ENCODE measurements at places on chromosomes 1 and 21.

GRCh38 chr1:20604678-20605077 is 15.8 kb downstream of the CDA start:
- no peak for DNase-seq

DNA sequence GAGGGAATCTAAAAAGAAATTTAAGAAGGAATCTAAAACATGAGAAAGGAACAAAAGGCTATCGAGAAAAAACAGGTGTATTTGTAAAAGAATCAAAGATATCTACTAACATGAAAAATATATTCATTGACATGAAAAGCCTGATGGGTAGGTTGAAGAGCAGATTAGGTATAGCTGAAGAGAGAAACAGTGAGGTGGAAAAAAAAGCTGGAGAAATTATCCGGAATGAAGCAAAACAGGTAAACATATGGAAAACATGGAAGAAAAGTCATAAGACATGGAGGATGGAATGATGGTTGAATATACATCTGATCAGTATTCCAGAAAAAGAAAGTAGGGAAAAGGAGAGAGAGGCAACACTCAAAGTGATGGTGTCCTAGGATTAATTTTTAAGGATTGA is 9.6 kb downstream of the EVA1C start:
- no peak for DNase-seq

DNA sequence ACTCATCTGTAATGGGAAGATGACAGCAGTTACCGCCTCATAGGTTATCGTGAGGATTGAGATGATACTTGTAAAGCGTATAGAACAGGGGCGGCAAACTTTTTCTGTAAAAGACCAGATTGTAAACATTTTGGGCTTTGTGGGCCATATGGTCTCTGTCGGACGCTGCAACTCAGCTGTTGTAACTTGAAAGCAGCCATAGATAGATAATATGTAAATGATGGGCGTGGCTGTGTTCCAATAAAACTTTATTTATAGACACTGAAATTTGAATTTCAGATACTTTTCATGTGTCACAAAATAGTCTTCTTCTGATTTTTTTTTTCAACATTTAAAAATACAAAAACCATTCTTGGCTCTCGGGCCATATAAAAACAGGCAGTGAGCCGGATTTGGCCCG is 15.8 kb downstream of the ACTL8 start:
- DNase-seq = no peak

GRCh38 chr1:2525920-2526823 is at the start of gene PANK4:
Gene PANK4 (minus strand): TSS chr1:2526596. CDS start chr1:2526587, 9 bp downstream.
- peak; percentile 78 for DNase-seq

GRCh38 chr1:43232074-43232473 is 37.7 kb upstream of the TMEM125 start:
- no peak for DNase-seq

DNA sequence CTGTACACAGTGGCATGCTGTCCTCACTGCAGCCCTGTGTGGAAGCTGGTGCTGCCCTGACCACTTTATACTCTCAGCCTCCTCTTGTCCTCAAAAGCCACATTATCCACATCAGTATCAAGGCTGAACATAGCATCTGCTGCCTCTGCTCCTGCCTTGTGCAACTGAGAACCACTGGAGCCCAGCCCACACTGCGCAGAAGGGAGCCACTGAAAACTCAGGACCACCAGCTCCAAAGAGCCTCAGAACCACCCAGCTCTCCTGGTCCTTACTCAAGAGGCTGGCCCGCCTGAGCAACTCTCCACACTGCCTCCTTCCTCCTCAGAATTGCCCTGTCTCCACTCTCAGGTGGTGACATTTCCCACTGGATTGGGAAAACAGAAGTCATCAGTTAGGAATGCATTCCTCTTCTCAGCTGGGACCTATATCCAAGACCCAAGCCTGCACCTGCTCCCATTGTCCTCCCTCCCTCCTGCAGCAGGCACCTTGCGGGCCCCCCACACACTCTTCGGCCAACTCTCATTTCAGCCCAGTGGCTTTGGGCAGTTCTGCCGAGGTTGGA is 7.0 kb upstream of the KISS1 start:
- DNase-seq = no peak

DNA sequence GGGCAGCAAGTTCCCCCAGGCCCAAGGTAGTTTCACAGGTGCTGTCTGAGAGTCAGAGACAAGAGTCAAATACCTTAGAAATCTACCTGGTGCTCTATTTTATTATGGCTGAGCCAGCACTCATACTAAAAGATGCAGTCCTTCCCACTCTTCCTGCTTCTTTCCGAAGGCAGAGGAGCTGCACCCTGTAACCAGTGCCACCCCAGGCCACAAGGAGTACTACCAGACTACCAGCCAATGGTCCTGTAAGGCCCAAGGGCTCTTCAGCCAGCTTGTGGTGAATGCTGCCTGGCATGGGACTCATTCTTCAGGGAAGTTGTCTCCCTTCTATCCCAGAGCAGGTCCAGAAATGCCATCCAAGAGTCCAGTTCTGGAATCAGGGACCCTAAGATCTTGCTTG is 203.8 kb upstream of the DUSP10 start:
- DNase-seq = no peak

- DNase-seq = no peak
These were observed 5.6 kb downstream of the LCK start for GRCh38 chr1:32256473-32257226.

GRCh38 chr1:44523593-44524591 is 118.8 kb downstream of the RNF220 start:
- no peak for DNase-seq

DNA sequence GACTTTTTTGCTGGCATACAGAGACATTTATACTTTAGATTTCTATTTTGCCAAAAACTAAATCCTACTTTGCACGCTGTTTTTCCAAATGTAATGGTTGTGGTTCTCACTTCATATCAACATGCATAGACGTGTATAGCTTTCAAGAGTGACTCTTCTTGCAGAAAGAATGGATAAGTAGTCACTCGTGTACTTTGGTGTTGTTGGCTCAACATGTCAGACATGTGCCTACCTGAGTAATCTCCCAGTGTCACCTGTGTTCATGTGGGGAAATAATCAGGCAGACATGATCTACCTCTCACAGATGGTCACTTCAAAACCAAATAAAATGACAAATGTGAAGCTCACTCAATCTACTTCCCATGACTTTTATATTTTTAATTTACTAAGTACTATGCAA is 73.1 kb downstream of the GPR88 start:
- DNase-seq = no peak

DNA sequence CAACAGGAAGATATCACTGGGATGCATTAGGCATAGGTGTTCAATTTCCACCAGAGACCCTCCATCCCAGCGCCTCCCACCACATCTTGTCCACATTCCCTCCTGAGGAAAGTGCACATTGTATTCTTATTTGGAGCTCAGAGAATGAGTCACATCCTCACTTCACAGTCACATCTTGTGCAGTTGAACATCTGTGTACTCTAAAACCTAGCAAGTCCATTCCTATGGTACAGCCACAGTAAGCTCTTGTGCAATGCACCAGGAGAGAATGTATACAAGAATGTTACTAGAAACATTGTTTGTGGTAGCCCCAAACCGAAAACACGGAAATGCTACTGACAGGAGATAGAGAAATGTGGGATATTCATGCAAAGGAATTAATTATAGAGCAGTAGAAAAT is 1.6 kb upstream of the KDF1 start:
- no peak for DNase-seq

GRCh38 chr21:34018185-34018584 is 55.2 kb upstream of the MRPS6 start:
- no peak for DNase-seq

GRCh38 chr1:113439277-113439670 is 49.0 kb downstream of the MAGI3 start:
- DNase-seq = no peak

GRCh38 chr1:169348383-169349036 is 19.1 kb downstream of the NME7 start:
- no peak for DNase-seq

GRCh38 chr1:36014722-36015220 is 69.1 kb upstream of the TEKT2 start:
- no peak for DNase-seq

- DNase-seq = no peak
These were observed 24.7 kb downstream of the GPA33 start for GRCh38 chr1:167065471-167065870.

DNA sequence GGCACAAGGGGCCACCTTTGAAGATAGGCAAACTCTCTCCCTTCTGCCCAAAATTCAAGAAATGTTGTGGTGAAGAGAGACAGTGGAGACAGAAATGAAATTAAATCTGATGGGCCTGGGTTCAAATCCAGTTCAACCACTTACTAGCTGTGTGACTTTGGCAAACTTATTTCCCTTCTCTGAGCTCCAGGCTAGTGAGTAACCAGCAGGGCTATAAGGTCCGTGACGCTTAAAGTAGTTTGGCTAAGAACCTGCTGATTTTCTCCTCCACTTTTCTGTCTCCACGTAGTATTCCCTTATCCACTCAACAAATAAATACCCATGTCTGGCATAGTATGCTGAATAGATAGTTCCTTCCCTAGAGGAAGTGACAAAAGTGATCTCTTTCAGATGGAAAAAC is 1.9 kb downstream of the SLC2A1 start:
- DNase-seq = no peak

DNA sequence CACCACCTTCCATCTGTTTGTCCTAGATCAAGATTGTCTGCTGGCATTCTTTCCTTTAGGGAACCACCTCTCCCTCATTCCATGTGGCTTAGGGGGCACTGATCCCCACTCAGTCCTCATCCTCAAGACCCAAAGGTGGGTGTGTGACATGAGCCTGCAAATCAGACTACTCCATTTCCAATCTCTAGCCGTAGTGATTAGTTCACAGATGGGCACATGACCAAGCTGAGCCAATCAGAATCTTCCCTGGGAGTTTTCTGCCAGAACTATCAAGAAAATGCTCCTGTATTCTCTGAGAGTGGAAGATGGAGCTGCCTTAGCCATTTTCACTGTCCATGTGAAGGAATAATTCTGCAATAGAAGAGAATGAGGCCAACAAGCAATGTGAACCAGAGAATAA is 19.3 kb upstream of the PTPRF start:
- DNase-seq = no peak

GRCh38 chr1:241610056-241610815 is 29.9 kb downstream of the CHML start:
- no peak for DNase-seq

GRCh38 chr1:99963041-99963795 is 6.6 kb upstream of the SLC35A3 start:
- DNase-seq = no peak

- DNase-seq = no peak
These were observed 39.6 kb upstream of the PBX1 start for GRCh38 chr1:164519426-164519825.

DNA sequence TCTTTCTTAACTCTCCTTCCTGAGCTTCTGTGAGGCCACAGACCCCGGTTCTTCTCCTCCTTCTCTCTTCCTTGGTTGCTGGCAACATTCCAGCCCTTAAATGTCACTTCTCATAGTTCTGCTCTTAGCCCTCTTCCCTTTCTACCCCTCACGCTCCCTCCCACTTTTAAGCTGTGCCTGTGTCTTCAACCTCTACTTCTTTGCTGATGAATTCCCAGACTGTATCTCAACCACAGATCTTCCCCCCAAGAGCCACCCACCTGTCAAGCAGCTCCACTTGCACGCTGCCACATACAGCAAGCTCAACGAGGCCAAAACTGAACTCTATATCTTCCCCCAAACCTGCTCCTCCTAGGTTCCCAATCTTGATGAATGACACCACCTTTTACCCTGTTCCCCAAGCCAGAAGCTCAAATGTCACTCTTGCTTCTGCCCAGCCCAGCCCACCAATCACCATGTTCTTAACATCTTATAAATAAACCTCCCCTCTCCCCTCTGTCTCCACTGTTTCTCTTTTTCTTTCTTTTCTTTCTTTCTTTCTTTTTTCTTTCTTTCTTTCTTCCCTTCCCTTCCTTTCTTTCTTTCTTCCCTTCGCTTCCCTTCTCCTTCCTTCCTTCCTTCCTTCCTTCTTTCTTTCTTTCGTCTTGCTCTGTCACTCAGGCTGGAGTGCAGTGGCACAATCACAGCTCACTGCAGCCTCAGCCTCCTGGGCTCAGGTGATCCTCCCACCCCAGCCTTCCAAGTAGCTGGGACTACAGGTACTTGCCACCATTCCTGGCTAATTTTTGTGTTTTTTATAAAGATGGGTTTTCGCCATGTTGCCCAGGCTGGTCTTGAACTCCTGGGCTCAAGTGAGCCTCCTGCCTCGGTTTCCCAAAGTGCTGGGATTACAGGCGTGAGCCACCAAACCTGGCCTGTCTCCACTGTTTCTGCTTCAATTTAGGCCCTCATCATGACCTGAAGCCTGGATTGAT is 19.8 kb upstream of the PTP4A2 start:
- no peak for DNase-seq

DNA sequence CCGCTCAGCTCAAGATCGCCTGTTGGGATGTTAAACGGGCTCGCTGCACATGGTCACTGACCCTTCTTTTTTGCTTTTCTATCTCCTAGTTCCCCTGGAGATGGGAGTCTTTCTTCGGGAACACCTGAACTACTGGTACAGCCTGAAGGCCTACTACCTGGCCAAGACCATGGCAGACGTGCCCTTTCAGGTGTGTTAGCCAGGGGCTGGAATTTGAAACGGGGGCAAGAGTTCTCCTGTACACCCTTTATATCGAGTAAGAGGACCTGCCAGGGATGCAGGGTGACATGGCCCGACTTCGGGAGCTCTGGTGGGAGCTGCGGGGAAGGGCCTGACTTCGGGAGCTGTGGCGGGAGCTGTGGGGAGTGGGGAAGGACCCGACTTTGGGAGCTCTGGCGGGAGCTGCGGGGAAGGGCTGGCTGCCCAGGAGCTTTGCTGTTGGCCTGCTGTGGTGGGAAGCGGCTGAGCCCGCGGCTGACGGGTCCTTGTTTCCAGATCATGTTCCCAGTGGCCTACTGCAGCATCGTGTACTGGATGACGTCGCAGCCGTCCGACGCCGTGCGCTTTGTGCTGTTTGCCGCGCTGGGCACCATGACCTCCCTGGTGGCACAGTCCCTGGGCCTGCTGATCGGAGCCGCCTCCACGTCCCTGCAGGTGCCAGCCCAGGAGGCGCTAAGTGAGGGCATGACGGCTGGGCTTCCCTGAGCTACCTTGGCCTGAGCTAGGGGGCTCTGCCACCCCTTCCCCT is 24.0 kb downstream of the TFF3 start:
- no peak for DNase-seq

- no peak for DNase-seq
These were observed 38.1 kb downstream of the TOMM20 start for GRCh38 chr1:235090406-235091069.

DNA sequence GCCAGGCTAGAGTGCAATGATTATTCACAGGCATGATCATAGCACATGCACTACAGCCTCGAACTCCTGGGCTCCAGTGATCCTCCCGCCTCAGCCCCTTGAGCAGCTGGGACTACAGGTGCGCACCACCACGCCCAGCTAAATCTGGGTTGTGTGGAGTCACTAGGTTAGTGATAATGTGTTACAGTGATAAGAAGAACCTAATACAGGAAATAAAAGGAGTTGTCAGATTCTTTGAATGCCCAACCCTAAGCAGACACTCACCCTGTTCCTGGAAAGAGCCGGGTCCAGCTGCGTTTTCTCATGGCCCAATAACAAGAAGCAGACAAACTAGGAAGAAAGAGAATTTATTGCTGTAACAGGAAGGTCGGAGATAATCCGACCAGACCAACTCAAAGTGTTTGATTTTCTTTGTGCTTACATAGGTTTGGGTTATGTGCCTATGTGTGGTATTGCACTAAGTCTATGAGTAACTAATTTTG is 8.8 kb downstream of the IFNGR2 start:
- no peak for DNase-seq
